CD14-positive monocyte (primary cell): ENCODE measurements at places on chromosomes 3 and 15. TPM values are rescaled to one million over a fixed set of nuclear protein-coding genes. Genes with fewer than 3 reads are reported as not detected.

- no peak for DNase-seq
Measured at GRCh38 chr3:169118666-169119370, 544.7 kb downstream of the MECOM start.

DNA sequence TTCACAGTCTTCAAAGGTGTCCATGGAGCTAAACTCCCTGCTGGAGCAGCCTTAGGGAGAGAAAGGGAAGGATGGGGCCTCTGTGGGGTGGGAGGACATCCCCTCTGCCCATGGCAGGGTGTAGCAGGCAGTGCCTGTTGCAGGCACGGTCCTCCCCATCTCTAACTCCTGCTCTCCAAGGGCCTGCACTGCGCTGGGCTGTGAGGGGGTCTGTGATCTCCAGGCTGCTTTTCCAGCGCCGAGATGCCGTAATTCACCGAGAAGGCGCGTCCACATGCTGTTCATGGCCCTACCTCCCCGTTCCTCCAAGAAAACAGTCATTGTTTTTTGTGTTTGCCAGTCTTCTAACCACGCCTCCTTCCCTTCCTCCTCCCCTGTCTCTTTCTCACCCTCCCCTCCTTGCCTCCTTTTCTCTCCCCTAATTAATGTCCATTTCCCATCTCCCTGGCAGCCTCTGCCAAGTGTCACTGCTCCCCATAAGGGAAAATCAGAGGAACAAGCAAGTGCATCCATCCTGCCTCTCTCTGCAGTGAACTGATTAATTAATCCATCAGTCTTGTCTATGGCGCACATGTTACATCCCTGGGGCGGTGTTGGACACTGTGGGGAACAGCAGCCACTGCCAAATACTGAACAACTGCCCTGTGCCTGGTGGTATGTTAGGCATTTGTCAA lies 17.7 kb upstream of the LAMP3 start:
- DNase-seq: no peak

- DNase-seq: no peak
Measured at GRCh38 chr3:15050405-15051092, 14.6 kb downstream of the MRPS25 start.

- DNase-seq: no peak
Measured at GRCh38 chr3:25662736-25663320, 1.9 kb downstream of the TOP2B start.

DNA sequence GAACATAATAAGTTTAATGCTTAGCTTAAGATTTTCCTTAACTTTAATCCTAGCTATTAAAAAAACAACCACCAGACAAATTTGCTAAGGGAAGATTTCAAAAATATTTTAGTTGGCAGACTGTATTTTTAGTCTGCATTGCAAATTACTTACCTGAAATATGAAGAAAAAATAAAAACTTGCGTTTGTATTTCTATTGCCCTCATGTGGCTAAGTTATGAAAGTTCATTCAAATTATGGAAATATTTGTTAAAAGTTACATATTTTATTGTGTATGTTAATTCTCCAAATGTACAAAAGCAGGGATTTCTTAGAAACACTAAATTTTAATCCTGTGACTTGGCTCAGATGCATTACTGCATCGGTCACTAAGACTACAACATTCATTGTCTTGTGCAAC lies 15.0 kb downstream of the GTF2A2 start:
- DNase-seq: no peak

DNA sequence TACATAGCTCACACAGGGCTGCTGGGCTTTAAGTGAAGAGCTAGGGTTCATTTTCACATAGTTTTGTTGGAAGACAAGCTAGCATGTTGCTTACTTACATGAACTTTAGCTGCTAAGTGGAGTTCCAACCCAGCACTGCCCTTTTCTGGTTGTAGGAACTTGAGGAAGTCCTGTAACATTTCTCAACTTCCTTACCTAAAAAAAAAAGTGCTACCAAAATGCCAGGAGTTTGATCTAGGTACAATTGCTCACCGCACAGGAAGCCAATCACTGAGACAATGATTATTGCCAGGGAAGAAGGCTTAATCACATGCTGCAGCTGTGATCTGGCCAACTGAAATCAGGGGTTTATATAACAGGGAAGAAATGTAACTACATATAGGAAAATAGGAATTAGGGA lies 52.8 kb downstream of the IL12A start:
- no peak for DNase-seq

GRCh38 chr3:29488922-29489321 lies 208.1 kb downstream of the RBMS3 start:
- DNase-seq: no peak

DNA sequence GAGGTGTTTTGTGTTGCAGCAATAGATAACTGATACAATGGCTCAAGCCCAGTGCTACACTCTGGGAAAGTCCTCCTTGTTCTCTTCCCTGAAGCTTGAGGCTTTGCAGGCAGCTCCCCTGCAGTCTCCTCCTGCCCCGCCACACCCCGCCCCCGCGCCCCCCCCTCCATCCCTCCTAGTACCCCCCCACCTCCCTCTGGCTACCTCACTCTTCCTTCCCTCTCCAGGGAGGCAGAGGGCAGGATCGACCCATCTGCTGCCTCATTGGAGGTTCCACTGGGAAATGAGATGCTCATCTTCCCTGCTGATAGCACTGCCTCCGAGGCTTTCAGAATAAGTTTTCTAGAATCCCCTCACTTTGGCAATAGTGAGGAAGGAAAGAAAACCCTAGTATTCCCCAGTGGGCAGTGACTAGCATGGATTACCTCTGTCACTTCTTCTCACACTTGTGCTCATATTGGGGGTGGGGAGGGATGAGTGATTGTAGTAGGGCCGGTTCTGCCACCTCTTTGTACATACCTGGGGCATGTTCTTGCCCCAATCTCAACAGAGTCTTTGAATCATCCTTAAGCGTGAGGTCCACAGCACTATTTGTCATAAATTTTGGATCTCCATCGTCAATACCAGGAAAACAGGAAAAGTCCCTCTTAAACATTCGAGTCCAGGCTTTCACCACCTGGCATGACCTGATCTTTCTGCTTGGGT lies 16.3 kb upstream of the RAB7A start:
- DNase-seq: no peak

DNA sequence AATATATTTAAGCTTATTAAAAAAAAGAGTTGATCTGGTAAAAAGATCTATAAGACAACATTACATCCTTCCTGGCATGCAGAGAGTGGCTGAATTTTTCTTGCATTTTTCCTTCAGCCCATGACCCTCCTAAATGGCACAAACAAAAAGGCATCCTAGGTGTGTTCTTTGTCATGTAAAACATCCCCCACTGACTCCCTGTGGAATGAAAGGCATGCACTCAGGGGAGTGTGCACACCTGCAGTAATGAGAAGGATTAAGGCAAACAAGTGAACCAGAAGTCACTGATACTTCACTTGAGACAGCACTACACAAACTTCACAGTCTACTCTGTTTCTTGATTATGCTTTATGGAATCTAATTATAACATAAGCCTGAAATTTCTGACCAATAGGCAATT lies 195.0 kb downstream of the RBMS3 start:
- no peak for DNase-seq

GRCh38 chr3:126668450-126669401 lies 13.8 kb upstream of the TXNRD3 start:
- DNase-seq: no peak

DNA sequence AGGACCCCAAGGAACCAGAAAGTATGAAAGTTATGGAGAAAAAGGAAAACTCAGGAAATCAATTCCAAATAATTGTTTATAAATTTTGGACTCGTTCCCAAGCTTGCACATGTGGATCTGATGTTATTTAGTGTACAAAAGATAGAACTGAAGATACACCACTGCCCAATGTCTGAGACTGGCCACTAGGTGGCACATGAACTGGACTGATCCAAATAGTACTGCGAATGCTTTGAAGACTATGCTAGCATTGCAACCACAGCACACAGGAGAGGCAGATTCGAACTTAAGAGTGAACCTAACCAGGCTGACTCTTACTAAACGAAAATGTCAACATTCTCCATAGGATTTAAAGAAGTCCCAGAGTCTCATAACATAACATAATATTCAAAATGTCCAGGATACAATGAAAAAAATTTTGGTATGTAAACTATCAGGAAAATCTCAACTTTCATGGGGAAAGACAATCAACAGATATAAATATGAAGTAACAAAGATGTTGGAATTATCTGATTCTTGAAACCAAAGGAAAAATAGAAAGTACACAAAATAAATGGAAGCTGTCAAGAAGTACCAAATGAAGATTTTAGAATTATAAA lies 596.7 kb downstream of the FGF12 start:
- DNase-seq: no peak

- DNase-seq: no peak
Measured at GRCh38 chr3:48687220-48687678, 1.5 kb upstream of the NCKIPSD start.

DNA sequence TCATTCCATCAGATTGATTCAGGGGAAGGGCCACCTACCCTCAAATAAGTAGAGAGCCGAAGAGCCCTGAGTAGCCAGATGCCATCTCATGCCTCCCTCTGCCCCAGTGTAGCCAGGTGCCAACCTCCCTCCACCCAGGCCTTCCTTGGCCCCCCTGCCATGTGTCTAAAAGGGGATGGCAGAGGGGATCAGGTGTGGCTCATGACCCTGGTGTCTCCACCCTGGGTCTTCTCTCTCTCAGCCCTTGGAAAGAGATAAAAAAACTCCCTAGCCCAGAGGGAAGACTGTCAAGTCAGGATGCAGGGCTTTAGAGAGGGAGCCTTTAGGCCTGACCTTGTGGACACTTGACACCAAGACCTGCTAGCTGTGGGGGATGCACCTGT lies 5.2 kb downstream of the GRM2 start:
- DNase-seq: no peak

GRCh38 chr3:190534386-190534785 lies 20.5 kb downstream of the IL1RAP start:
- DNase-seq: no peak

DNA sequence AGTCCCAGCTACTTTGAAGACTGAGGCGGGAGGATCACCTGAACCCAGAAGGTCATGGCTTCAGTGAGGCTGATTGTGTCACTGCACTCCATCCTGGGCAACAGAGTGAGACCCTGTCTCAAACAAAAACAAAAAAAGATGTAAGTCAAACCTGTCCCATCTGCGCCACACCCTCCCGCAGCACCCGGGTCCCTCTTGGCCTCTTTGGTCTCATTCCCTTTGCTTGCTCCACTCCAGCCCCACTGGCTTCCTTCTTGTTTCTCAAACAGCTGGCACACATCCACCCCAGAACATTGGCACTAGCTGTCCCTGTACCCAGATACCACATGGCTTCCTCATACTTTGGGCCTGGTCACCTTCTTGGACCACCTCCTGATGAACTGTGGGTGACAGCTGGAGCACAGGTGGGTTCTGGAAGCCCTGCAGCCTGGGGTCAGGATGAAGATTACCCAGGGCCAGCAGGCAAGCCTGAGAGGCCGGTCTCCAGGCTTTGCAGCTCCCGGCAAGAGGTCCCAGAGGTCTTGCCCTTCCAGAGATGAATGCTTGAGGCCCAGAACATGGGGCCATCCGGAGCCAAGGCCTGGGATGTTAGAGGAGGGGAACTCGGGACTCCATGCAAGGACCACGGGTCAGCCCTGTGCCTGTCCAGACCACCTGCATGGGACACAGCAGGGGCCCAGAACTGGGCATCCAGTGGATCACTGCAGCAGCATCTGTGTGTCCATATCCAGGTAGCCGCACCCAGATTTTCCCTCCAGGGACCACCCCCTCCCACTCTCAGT lies 10.9 kb upstream of the GATA2 start:
- DNase-seq: no peak

DNA sequence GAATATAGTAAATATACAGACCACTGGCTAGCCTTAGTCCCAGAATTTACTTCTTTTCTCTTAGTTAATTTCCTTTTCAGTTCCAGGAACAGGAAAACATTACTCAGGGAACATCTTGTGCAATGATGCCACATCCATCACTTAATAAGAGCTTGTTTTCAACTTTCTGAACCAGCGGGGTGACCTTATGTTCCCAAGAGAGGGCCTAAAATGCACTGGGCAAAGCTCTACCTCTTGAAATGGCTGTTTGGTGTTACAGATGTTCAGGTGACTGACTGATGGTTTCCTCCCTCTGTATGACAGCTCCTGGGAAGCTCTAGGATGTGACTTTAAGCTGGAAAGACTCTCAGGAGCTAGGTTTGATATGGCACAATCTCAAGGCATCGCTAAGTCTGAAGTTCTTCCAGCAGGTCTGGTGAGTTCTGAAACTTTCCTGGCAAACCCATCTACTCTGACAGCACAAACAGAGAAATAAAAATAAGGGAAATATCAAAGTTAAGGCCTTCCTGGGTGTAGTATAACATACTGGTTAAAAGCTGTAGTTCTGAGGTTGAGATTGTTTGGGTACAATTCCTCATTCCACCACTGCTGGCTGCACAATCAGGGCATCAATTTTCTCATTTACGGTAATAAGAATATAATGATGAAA lies 98.6 kb downstream of the ZIC1 start:
- no peak for DNase-seq

DNA sequence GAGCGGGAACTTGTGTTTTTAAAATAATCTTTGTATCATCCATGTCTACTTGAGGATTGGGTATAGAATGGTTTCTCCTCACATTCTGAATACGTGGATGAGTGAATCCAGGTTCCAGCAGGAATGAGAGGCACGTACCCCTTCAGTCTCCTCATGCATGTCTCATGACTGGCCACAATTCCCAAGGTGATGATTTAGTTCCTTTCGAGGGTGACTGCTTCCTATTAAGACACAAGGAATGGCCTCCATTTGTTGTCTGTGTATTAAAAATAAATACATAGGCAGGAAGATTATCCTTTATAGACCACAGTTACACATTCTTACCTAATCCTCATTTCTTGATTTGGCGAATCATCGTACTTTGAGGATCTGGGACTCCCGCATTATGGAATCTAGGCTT lies 217.0 kb upstream of the LRIG1 start:
- DNase-seq: no peak

GRCh38 chr3:58414538-58415197 lies 19.0 kb downstream of the PDHB start:
- peak; percentile 47 for DNase-seq

- no peak for DNase-seq
Measured at GRCh38 chr3:159319156-159319555, 517.3 kb downstream of the MFSD1 start.

DNA sequence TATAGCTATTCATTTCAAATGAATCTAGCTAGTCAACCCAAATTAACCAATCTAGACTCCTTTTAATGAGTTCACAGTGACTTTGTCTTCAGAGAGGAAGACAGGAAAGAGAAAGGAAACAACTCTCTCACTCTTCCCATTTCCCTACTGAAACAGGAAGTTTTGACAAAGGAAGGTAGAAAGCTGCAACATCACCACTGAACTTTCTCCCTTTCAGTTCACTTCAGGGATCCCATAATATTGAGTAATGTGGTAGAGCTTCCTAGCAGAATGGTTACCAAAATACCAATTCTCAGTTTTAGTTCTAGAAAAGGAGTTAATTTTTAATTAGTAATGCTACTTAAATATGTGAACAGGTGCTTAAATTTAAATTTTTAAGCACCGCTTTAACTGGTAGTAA lies 7.5 kb downstream of the VPS13C start:
- peak; percentile 60 for DNase-seq

- DNase-seq: no peak
Measured at GRCh38 chr3:44762170-44762677, 630 bp downstream of the KIF15 start.

- peak; percentile 3 for DNase-seq
Measured at GRCh38 chr15:48472756-48473155, 141.5 kb downstream of the DUT start.

Gene LRRC31
- polyA plus RNA-seq: not detected

Gene ASB14
- not detected for polyA plus RNA-seq

Gene SLC51A
- polyA plus RNA-seq: 0.27 TPM in 1 of 2 replicates, not detected in the other

Gene RBP2
- not detected for polyA plus RNA-seq

Gene STRA6
- not detected in 2 replicates for polyA plus RNA-seq

Gene GOLGA8T
- 0.11 and 0.27 TPM in 2 replicates for polyA plus RNA-seq

Gene ANKUB1
- polyA plus RNA-seq: not detected

Gene FAM3D
- polyA plus RNA-seq: 0.71 TPM
